ENCODE measurements at places on chromosomes 5 and 9. TPM values are rescaled to one million over a fixed set of nuclear protein-coding genes. Genes with fewer than 3 reads are reported as not detected.

DNA sequence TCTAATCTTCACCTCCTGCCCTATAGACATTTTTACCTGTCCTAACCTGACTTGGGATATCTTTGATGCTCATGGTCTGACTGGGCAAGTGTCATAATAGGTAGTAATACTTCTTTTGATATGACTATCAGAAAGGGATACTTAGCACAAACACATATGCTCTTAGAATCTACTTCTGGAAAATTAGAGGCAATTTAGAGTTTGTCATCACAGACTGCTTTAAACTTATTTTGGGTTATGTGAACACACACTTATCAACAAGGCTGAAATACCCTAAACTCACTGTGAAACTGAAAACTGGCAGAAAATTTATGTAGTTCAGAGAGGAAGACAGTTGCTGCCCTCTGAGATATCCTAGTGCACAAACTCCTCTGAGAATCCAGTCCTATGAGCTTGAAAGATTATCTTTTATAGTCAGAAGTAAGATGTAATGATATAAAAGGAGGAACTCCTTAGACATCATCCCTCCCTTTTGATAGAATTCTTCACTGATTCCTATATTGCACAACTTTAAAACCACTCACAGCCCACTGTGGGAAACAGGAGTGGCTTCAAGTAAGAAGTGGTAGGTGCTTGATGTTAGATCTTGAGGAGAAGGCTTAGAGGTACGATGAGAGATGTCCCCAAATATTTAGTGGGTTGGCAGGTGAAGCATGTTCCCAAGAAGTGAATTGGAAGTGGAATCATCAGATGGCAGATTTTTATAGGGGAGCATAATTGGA lies 273.3 kb downstream of the MAN2A1 start:
- no peak for DNase-seq

- no peak for DNase-seq
These were observed 192.0 kb downstream of the AP3B1 start for GRCh38 chr5:78102500-78102899.

- DNase-seq, result no peak
These were observed 34.2 kb upstream of the GRPEL2 start for GRCh38 chr5:149310947-149311658.

- DNase-seq, result no peak
These were observed 14.3 kb upstream of the PSMB7 start for GRCh38 chr9:124429530-124429867.

GRCh38 chr5:82375488-82376244 lies 97.5 kb upstream of the RPS23 start:
- no peak for DNase-seq

DNA sequence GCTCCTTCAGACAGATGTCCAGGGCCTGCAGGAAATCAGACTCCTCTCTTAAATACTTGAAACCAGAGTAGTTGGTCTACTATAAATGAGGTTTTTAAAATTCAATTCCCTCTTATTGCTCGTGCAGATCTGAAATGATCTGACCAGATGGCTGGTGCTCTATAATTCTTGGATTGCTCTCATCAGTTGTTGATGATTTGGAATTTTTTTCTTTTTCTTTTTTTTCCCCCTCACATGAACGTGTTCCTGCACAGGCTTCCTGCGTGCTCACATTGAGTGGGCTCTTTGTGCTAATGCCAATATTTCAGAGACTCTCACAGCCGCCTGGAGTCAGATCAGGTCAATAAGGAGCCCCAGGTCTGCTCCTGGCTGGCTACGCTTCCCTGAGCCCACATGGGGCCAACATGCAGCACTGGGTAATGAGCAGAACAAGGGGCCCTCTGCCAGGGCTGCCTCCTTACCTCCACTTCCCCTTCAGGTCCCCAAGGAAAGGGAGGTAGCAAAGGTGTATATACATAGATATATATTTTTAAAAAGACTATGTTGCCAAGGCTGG lies 82.0 kb downstream of the SIL1 start:
- DNase-seq, result no peak

DNA sequence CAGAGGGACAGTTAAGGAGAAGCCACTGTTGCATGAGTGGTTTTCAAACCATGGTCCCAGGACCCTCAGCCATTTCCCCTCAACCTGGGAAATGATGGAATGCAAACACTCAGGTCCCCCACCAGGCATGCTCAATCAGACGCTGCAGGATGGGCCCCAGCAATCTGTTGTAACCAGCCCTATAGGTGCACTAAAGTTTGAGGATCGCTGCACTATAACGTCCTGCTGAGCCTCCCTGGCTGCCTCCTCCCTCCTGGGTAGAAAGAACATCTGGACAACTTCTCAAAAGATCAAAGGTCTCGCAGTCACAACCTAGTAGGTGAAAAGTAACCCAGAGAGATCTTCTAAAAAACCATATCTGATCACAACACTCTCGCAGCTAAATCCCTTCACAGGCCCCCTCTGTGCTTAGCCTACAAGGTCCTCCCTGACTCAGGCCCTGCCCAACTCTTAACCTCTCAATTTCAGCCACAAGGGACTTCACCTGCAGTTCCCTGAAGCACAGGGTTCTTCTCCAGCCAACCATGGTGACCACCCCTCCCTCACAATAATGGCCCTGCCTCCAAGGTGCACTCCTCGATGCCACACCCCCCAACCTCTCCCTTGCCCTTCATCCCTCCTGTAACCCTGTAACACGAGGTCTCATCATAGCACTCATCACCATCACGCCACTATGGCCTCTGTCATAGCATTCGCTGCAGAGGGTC lies 3.5 kb downstream of the SHB start:
- DNase-seq, result no peak

GRCh38 chr5:35356725-35357124 lies 126.4 kb upstream of the PRLR start:
- DNase-seq, result no peak

DNA sequence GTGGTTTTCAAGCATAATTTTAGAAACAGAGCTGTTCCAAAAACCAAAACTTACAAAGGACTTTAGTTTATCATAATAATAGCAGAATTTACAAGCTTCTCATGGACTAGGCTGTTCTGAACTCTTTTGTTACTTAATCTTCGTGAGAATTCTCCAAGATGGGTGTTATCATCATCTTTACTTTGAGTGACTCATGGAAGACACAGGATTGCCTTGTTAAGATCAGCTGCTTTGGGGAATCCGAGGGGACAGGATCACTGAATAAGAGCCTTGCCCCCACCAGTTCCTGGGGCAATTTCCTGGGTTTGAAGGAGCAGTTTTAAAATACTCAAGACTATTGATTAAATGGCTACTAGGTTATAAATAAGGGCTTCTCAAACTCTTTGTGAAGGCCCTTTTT lies 80.5 kb downstream of the CFAP90 start:
- DNase-seq, result no peak

The TJP2 gene
- 26.2 TPM for total RNA-seq
